Mesothelial cell of epicardium (in vitro differentiated cells): ENCODE measurements at places on chromosomes 11 and 22. TPM values are rescaled to one million over a fixed set of nuclear protein-coding genes. Genes with fewer than 3 reads are reported as not detected.

DNA sequence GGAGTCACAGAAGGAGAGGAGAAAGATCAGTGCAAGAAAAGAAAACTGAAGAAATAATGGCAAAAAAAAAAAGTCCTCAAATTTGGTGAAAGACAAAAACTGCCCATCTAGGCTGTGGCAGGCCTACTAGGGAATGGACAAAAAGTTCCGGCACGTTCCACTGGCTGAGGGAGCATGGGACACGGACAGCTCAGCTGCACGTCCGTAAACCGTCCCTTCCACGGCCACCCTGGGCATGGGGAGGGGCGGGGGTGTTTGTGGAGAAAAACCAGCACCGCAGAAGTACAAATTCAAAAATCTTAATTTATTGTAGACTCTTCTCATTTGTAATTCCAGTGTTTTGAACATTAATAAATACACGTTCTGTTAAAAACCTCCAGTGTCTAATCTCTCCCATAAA is 25.4 kb downstream of the TRMU start:
- H3K4me3 ChIP-seq = no peak overlapping the region
- peaks cover 31% of the 10 kb centered on the region for H3K36me3 ChIP-seq
- no peaks in the 10 kb centered on the region for H3K27me3 ChIP-seq

PTPN5 gene
- total RNA-seq = 2.5 to 3.3 TPM (median 2.7 TPM) in 3 replicates

DNA sequence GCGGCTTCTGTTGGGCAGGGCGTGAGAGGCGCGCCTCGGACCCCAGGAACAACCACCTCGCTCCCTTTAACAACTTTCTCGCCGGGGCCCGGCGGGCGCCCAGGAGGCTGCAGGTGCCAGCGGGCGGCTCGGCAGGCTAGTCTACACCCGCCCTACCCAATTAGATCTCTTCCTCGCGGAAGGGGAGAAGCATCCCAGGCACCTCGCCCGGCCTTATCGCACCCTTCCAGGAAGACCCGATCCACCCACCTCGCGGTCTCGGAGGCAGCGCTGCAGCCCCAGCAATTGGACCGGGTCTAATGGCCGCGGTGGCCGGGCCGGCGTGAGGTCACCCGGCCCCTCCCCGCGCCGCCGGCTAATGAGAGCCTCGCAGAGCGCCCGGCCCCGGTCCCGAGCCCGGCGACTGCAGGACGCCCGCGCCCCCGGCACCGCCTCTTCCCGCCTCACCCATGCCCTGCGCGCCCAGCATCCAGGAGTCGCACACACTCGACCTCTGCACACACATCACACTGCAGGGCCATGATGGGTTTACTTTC is at the start of gene PLAAT3:
TSS of gene PLAAT3 (minus strand) at position 298 of the 536 bp plus-strand sequence. CDS start 419 bp downstream, outside the sequence.
- H3K36me3 ChIP-seq = no peaks in the 10 kb centered on the region
- no peak within 1 kb of the TSS for H3K27ac ChIP-seq
- H3K27me3 ChIP-seq = peaks cover 18% of the 10 kb centered on the region
- peak within 1 kb of the TSS; percentile 71 for H3K4me3 ChIP-seq
- peaks cover 24% of the 10 kb centered on the region for H3K4me1 ChIP-seq

NAALADL1 gene
- total RNA-seq = 1.2 to 1.8 TPM (median 1.5 TPM) in 3 replicates

DNA sequence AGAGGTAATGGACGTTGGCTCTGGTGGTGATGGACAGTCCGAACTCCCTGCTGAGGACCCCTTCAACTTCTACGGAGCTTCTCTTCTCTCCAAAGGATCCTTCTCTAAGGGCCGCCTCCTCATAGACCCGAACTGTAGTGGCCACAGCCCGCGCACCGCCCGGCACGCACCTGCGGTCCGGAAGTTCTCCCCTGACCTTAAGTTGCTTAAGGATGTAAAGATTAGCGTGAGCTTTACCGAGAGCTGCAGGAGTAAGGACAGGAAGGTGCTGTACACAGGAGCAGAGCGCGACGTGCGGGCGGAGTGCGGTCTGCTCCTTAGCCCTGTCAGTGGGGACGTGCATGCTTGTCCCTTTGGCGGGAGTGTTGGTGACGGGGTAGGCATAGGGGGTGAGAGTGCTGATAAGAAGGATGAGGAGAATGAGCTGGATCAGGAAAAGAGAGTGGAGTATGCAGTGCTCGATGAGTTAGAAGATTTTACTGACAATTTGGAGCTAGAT is 6.1 kb downstream of the DGCR8 start:
- H3K27ac ChIP-seq = no peak overlapping the region
- no peak overlapping the region for H3K4me3 ChIP-seq
- peaks cover 41% of the 10 kb centered on the region for H3K4me1 ChIP-seq
- H3K27me3 ChIP-seq = no peaks in the 10 kb centered on the region
- DNase-seq = no peak

DNA sequence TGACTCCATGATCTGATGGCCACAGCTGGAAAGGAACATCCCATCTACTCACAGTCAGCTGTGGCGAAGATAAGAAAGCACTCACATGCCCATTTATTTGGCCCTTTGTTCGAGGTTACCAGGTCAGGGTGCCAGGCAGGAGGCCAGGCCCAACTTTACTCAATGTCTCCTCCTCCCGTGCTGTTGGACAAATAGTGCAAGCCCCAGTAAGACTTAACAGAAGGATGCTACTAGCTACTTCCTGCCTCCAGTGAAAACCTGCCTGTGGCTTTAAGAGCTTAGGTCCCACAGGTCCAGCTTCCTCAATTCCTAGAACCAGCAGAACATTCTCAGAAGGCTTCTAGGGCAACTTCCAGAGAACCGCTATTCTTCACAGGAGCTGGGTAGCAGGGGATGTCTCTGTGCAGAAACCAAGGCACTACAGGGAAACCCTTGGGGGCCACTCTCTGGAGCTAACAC is 12.9 kb upstream of the CRY2 start:
- H3K4me3 ChIP-seq = no peak overlapping the region
- no peak overlapping the region for H3K27ac ChIP-seq
- no peaks in the 10 kb centered on the region for H3K4me1 ChIP-seq
- no peak for DNase-seq
- peaks cover 21% of the 10 kb centered on the region for H3K27me3 ChIP-seq

- DNase-seq = no peak
- no peak overlapping the region for H3K4me3 ChIP-seq
- no peaks in the 10 kb centered on the region for H3K4me1 ChIP-seq
Observed at GRCh38 chr11:27621405-27622161, 78.7 kb downstream of the BDNF start.

SERHL2 gene
- total RNA-seq = 2.5 to 3.0 TPM (median 2.6 TPM) in 3 replicates

DNA sequence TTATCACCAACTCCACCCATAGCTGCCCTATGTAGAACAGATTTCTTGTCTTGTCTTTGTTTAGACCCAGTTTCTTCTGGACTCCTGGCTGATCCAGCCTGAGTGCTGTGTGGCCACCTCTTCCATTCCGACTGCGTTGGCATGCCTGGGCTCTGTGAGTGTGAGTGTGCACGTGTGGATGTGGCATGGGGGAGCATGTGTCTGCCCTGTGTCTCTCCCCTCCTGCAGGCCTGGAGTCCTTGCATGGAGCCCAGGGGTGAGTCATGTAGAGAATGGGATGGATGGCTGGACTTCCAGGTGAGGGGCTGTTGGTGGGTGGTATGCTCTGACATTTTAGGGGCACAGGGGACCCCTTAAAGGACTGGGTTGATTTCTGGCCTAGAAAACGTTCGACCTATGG is 194.7 kb downstream of the GRIK4 start:
- H3K27me3 ChIP-seq = no peaks in the 10 kb centered on the region
- no peaks in the 10 kb centered on the region for H3K36me3 ChIP-seq
- H3K4me1 ChIP-seq = peaks cover 15% of the 10 kb centered on the region

DNA sequence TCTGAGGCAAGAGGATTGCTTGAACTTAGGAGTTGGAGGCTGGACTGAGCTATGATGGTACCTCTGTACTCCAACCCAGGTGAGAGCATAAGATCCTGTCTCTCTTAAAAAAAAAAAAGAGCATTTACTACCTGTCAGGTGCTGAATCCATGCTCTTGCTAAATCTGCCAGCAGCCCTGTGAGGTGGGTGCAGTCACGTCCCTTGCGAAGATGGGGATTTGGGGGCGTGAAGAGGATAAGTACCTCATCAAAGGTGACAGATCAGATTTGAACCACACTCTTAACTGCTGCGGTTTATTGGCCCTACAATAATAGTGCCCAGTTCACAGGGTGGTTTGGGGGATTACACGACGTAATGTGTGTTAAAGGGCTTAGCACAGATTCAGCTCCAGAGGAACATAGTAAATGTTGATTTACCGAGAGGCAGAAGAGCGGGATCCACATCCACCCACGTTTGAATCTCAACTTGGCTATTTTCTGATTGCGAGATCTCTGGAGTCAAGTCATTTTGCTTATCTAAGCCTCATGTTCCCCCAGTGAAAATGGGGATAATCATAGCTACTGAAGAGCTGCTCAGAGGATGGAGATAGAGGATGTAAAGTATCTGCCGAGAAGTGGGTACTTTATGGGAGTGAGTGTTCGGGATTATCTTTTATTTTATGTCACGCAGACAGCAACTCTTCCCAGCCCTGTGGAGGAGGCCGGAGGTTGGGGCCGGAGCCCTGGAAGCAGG is 28.1 kb upstream of the LRRC10B start:
- H3K4me3 ChIP-seq = no peak overlapping the region
- H3K36me3 ChIP-seq = no peaks in the 10 kb centered on the region
- DNase-seq = no peak
- H3K27me3 ChIP-seq = no peaks in the 10 kb centered on the region
- peaks cover 9% of the 10 kb centered on the region for H3K4me1 ChIP-seq

KCNJ4 gene
- 2.5 to 2.8 TPM (median 2.6 TPM) in 3 replicates for total RNA-seq

GRCh38 chr11:44950625-44951476 is at the start of gene TP53I11:
TP53I11 (minus strand) TSS chr11:44950883; CDS start chr11:44938335, 12,548 bp downstream.
- peak; percentile 81 for DNase-seq
- H3K27ac ChIP-seq = peak within 1 kb of the TSS; percentile 59
- peaks cover 15% of the 10 kb centered on the region for H3K27me3 ChIP-seq
- H3K4me1 ChIP-seq = peaks cover 23% of the 10 kb centered on the region
- no peaks in the 10 kb centered on the region for H3K36me3 ChIP-seq
